NCI-H2029 treated with DMSO at 0.1 percent for 48 hours (cell line): ENCODE measurements at places on chromosomes 3 and 15.

DNA sequence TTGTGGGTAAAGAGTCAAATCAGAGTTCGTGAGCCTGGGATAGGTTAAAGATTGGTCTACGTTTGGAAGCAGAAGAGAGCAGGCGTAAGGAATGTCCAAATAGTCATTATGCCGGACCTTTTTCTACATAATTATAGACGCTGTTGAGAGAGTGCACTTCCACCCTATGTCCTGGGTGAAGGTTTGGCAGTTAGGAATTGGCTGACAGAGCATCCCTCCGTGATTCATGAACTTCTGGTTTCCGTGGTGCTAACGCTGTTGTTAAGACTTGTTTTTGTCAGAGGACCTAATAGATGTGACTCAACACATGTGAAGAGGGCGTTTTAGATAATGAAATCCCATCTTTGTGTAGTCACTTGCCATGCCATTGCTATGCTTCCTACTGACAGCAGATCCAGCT is 1.1 kb downstream of the EAF1 start:
- no peak for DNase-seq

DNA sequence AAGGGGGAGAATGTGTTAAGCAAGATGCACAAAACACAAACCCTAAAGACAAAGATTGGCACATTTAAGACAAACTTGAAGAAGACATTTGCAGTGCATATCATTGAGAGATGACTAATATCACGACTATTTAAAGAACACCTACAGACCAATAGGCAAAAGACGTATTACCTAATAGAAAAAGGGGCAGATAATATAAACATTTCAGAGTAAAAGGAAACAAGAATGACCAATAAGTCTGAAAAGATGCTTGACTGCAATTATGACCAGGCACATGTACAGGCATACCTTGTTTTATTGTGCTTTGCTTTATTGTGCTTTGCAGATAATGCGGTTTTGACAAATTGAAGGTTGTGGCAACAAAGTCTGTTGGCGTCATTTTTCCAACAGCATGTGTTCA is 4.9 kb downstream of the HACD3 start:
- DNase-seq = no peak

DNA sequence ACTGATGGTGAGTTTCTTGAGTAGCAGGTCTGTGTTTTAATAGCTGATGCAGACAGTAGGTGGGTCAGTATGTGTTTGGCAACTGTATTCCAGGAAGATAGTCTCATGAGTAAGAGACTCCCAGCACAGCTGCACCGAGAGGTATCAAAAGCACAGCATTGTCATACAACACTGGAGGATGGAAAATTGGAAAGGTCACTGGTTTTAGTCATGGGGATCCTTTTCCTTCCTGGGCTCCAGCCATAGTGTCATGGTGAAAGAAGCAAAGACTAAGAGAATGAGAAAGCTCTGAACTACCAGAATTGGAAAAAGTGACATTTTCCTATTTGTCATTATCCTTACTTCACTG is 61.5 kb downstream of the P3H2 start:
- no peak for DNase-seq

DNA sequence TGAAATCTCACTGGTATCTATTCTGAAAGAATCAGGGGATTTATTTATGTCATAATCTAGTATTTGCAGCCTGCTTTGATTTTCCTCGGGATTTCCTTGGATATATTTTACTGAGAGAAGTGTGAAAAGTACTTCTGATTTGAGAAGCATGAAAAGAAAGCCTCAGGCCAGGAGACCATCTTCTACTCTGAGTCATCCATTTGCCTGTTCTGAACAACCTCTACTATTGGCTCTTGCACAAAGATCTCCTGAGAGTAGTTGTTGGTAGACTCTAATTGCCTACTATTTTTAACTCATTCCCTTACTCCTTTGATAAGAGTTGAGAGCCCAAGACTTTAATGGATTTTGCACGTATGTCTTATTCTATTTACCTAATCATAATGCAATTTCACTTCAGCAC is 318.9 kb downstream of the BCHE start:
- no peak for DNase-seq

GRCh38 chr15:49471733-49472132 is 48.7 kb downstream of the FGF7 start:
- no peak for DNase-seq

DNA sequence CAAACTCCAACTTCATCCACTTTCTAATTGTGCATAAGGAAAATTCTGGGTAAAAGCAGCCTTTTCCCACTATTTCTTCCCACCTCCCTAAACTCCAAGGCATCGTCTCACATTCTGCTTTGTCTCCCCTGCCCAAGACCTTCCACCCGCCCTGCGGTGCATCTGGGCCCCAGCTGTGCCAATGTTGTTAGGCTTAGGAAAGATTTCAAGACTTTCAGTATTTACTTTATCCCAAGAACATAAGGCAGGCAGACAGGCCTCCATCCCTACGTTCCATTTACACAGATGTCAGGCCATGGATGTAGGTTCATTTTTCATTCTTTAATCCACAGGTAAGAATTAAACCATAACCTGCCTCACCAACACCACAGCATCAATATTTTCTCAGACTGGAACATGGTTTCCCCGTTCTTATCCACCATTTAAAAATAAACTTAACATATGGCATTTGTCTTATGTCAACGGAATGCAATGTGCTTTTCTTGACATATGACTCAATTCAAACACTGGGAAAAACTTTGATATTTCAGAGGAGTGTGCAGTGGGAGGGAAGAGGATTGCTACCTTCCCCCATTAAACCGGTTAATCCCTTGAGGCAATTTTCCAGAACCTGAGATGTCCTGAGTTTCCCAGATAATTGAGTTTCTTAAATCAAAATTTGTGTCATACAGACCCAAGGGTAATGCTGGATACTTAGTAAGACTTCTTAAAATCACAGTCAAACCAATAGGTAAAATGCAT is 238.0 kb upstream of the LRIG1 start:
- DNase-seq = no peak

- no peak for DNase-seq
Measured at GRCh38 chr15:39624806-39625205, 43.9 kb downstream of the THBS1 start.

GRCh38 chr3:191985691-191986090 is 524.7 kb downstream of the PYDC2 start:
- DNase-seq = no peak

GRCh38 chr15:92821491-92822116 is 78.5 kb upstream of the CHD2 start:
- peak; percentile 38 for DNase-seq

- no peak for DNase-seq
Measured at GRCh38 chr3:33115024-33115768, 1.4 kb downstream of the CRTAP start.

DNA sequence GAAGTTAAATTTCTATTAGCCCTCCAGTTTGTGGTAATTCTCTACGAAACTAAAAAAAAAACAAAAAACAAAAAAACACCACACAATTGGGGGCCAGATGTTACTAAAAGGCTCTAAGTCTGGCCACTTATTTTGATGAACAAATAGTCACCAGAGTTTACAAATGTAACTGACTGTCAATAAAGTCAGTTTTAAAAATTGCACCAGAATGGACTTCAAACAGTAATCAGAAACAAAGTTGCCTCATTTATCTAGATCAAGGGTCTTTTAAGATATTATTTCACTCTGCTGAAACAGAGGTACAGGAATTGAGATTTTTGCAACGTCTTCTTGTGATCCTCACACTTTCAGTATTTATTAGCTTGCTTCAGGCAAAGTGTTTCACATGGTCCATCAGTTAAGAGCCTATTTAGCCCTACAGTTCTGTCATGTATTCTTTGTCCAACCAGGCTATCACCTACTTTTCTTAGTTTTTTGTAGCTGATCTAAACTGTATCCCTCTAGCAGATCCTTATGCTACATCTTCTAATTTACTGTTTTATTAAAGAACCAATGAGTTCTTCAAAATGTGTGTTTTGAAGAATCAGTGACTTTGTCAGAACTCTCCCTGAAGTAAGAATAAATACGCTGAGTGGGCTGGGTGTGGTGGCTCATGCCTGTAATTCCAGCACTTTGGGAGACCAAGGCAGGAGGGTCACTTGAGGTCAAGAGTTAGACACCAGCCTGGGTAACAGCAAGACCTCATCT is 74.7 kb downstream of the ANKRD28 start:
- DNase-seq = no peak

DNA sequence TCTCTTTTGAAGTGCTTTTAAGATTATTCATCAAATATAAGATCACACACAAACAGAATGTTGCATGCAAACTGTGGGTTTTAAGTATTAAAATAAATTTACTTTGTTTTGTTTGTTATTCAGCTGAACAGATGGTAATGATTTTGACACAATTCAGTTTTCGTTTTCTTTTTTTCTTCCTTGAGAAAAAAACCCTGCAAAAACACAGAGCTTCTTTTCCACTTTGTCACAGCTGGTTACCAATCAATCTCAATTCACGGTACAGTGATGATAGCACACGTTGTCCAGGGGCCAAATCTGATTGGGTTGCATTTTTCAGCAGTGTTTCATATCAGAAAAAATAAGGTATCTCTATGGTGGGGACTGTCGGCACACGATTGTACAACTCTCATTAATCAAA is 473.6 kb downstream of the ROBO2 start:
- no peak for DNase-seq

GRCh38 chr3:192444096-192444790 is 283.1 kb downstream of the FGF12 start:
- peak; percentile 12 for DNase-seq

GRCh38 chr15:85684174-85684710 is 110.5 kb downstream of the KLHL25 start:
- no peak for DNase-seq

- DNase-seq = peak; percentile 40
Measured at GRCh38 chr3:122942937-122943827, 84.4 kb downstream of the SEMA5B start.

- DNase-seq = no peak
Measured at GRCh38 chr15:83734487-83734886, 80.6 kb downstream of the ADAMTSL3 start.

GRCh38 chr15:45364271-45364670 is 14.1 kb downstream of the GATM start:
- no peak for DNase-seq

DNA sequence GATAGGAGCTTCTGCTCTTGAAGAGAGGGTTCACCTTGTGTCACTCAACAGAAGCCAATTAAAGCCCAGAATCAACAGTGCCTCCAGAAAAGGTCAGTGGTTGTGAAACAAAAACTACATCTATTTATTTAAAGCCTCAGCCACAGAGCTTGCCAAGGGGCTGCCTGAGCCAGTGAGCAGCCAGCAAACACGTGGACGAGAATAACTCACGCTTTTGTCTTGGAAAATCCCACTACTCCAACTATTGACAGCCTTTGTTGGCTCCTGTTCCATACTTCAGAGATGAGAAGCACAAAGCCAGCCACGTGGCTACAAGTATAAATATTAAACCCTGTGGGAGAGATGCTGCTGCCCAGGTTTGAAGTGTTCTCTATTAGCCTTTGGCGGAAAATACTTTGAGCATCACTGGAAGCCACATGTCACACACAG is 10.3 kb downstream of the GPR156 start:
- peak; percentile 96 for DNase-seq

DNA sequence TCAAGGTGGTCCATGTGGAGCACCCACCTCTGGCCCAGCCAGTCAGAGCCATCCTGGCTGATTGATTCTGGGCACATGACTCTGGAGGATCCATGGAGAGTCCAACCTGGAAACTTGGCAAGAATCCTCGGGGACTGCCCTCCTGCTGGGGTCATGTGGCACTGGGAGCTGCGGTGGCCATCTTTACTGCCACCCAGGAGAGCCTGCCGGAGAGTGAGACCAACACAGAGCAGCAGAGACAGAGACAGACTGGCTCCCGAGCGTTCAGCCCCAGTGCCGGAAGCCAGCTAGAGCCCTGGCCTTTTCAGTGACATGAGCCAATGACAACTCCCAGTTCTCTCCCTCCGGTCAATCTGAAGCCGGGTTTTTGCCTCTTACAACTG is 11.5 kb upstream of the GATA2 start:
- DNase-seq = no peak

DNA sequence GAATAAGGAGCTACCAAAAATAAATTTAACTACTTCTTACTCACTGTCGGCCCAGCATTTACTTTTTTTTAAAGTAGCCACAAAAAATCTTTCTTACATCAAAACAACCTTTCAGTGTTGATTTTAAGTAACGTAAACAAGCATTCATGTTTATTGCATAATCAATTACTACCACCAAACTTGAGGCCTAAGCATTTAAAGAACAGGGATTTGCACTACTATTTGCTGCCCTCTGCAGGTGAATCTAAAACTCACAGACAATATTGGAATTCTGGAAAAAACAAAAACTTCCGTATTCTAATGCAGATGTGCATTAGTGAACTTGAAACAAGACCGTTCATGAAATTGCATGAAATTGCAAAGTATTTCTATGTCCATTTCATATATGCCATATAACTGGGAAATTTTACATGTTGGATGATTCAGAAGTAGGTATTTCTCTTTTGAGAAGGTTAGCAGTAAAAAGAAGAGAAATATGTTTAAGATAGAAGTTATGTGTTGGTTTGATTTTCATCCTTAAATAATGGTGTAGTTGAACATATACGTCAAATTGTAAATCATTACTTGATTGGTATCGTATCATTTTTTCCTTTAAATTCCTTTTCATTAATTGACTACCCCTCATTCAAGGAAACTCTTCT is 55.6 kb downstream of the CGGBP1 start:
- DNase-seq = peak; percentile 48

DNA sequence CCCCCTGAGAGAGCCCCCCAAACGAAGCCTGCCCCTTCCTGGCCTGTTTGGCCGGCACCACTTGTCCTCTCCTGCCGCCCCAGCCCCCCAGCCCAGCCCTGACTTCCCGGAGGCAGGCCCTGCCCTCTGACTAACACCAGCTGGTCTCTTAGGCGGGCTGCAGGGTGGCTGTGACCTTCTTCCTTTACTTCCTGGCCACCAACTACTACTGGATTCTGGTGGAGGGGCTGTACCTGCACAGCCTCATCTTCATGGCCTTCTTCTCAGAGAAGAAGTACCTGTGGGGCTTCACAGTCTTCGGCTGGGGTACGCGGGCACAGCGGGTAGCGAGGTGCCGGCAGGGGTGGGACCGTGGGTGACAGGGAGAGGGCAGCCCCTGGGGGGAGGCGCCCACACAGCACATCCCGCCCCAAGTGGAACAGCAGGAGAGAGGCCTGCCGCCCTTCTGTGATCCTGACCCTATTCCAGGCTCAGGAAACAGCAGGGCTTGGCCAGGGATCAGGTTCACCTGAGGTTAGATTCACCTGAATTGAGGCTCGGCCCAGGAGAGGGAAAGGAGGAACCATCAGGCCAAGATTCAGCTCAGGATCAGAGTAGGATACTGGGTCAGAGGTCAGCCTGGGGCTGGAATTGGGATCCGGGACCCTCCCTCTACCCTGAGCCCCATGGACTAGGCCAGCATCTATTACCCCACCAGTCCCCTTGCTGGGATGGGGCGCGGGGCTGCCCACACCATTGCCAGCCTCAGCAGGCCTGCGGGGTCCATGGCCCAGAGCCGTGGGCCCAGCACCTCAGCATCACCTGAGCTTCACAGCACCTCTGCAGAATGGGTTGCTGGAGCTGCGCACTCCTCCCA is 21.9 kb downstream of the PTH1R start:
- no peak for DNase-seq
